Melanocyte of skin (primary cell): ENCODE measurements at places on chromosomes 5 and 9. TPM values are rescaled to one million over a fixed set of nuclear protein-coding genes. Genes with fewer than 3 reads are reported as not detected.

Gene SETD9
- total RNA-seq = 28.0 and 31.7 TPM in 2 replicates

Gene SPINK13
- total RNA-seq = not detected in 2 replicates

Gene PDCD1LG2
- 4.3 and 6.3 TPM in 2 replicates for total RNA-seq

Gene VCAN
- total RNA-seq = 2.5 and 2.7 TPM in 2 replicates

Gene PCDHGA12
- 28.0 and 30.7 TPM in 2 replicates for total RNA-seq

Gene DUSP1
- 11.7 and 12.4 TPM in 2 replicates for total RNA-seq

Gene ZBTB34
- total RNA-seq = 7.2 and 9.5 TPM in 2 replicates

Gene PCDHB5
- 0.15 TPM in 1 of 2 replicates, not detected in the other for total RNA-seq

Gene ADAMTS16
- under 0.01 and 0.15 TPM in 2 replicates for total RNA-seq

Gene PCDHB16
- total RNA-seq = under 0.01 TPM in 1 of 2 replicates, not detected in the other

Gene ZNF483
- total RNA-seq = 0.69 and 2.2 TPM in 2 replicates

Gene LCN15
- total RNA-seq = under 0.01 TPM in 1 of 2 replicates, not detected in the other

Gene FAM78A
- 6.3 and 7.6 TPM in 2 replicates for total RNA-seq

Gene PCDHB10
- total RNA-seq = under 0.01 TPM in 1 of 2 replicates, not detected in the other

Gene S1PR3
- 1.8 and 2.1 TPM in 2 replicates for total RNA-seq

Gene ISCA1
- total RNA-seq = 32.7 and 35.6 TPM in 2 replicates

Gene SH3TC2
- 22.0 and 28.7 TPM in 2 replicates for total RNA-seq

Gene EIF4E1B
- not detected in 2 replicates for total RNA-seq

Gene SHB
- total RNA-seq = 24.1 and 29.0 TPM in 2 replicates

Gene FGF1
- total RNA-seq = 0.34 and 5.8 TPM in 2 replicates

Gene STPG3
- total RNA-seq = not detected in 2 replicates

Gene ZNG1A
- total RNA-seq = 18.2 and 40.7 TPM in 2 replicates

Gene FGD3
- total RNA-seq = under 0.01 TPM in 1 of 2 replicates, not detected in the other

Gene SEMA6A
- 76.0 and 84.3 TPM in 2 replicates for total RNA-seq

Gene GPSM1
- 19.3 and 40.0 TPM in 2 replicates for total RNA-seq

Gene ALDH1B1
- total RNA-seq = 31.6 and 32.5 TPM in 2 replicates

Gene THBS4
- total RNA-seq = under 0.01 TPM in 2 replicates

Gene IRGM
- not detected in 2 replicates for total RNA-seq

Gene BHMT2
- 0.69 and 1.5 TPM in 2 replicates for total RNA-seq

Gene TUT7
- 23.1 and 37.8 TPM in 2 replicates for total RNA-seq

Gene AFAP1L1
- 15.0 and 21.0 TPM in 2 replicates for total RNA-seq

Gene APC
- 54.7 and 72.0 TPM in 2 replicates for total RNA-seq

Gene ABO
- total RNA-seq = not detected in 2 replicates

Gene SHOC1
- under 0.01 and 0.46 TPM in 2 replicates for total RNA-seq

Gene GOLGA2
- total RNA-seq = 52.3 and 70.5 TPM in 2 replicates

Gene FAM81B
- total RNA-seq = not detected in 2 replicates

Gene EMB
- 3.1 and 5.1 TPM in 2 replicates for total RNA-seq

Gene C7
- total RNA-seq = not detected in 2 replicates

Gene DBH
- total RNA-seq = not detected in 2 replicates

Gene DMGDH
- 2.1 and 2.2 TPM in 2 replicates for total RNA-seq
